ENCODE measurements at places on chromosomes 11 and 22. TPM values are rescaled to one million over a fixed set of nuclear protein-coding genes. Genes with fewer than 3 reads are reported as not detected.

The NCAPD3 gene
- total RNA-seq: 33.3 TPM

The MS4A15 gene
- total RNA-seq: not detected

The SULT4A1 gene
- not detected for total RNA-seq

The KDM4D gene
- total RNA-seq: 1.3 TPM

The ZBTB16 gene
- total RNA-seq: not detected

The MYH9 gene
- total RNA-seq: 98.5 TPM

GRCh38 chr11:119788096-119788883, 59.3 kb upstream of the NECTIN1 start:
- no peak overlapping the region for H3K4me3 ChIP-seq
- H3K4me1 ChIP-seq: no peaks in the 10 kb centered on the region
- no peak for DNase-seq
- no peaks in the 10 kb centered on the region for H3K36me3 ChIP-seq
- H3K27me3 ChIP-seq: peaks cover 6% of the 10 kb centered on the region

GRCh38 chr22:24315367-24315966, 44.8 kb downstream of the SPECC1L start:
- H3K27me3 ChIP-seq: no peaks in the 10 kb centered on the region
- H3K4me3 ChIP-seq: no peak overlapping the region
- peaks cover 18% of the 10 kb centered on the region for H3K4me1 ChIP-seq

GRCh38 chr22:23216461-23217170, 36.3 kb downstream of the BCR start:
- H3K4me3 ChIP-seq: peak overlapping the region; percentile 51
- H3K4me1 ChIP-seq: peaks cover 60% of the 10 kb centered on the region
- no peaks in the 10 kb centered on the region for H3K27me3 ChIP-seq
- peaks cover 1% of the 10 kb centered on the region for H3K36me3 ChIP-seq
- peak overlapping the region; percentile 73 for H3K27ac ChIP-seq

DNA sequence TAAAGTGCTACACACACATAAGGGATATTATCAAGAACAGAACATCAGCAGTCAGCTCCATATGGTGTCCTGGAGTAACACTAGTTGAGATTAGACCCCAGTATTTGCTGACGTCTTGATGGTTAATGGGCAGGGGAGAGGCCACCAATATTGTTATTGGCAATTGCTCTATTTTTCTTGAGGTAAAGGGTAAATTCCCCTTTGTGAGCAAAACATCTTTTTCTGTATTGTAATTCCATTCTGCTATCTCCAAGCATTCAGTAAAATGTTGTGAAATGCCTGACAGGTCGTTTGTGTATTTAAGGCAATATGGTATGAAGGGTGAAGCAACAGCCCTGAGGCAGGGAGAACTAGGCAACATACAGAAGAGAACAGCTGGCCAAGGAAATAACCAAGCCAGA, 21.9 kb downstream of the PC start:
- H3K4me1 ChIP-seq: peaks cover 29% of the 10 kb centered on the region
- DNase-seq: peak; percentile 50
- no peaks in the 10 kb centered on the region for H3K27me3 ChIP-seq
- no peak overlapping the region for H3K27ac ChIP-seq

DNA sequence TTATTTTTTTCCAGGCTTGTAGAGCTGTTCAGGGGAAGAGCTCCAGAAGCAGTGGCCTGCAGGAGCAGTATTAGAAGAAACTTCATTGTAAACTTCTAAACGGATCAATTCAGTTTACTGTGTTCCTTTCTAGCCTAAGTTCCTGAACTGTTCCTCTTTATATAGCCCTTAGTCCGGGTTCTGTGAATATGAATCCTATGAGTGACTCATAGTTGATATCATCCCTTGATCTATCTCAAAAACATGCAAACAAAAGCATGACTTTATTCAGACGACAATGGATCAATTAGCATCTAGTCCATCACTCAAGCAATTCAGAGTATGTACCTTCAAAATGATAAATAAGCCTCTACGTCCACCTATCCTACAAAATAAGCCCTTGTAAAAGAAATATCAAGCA, at the start of gene MMP12:
TSS of gene MMP12 (minus strand) at position 131 of the 400 bp plus-strand sequence. CDS start at position 86, 45 bp downstream.
- no peak within 1 kb of the TSS for H3K4me3 ChIP-seq
- DNase-seq: no peak
- no peak within 1 kb of the TSS for H3K27ac ChIP-seq
- no peaks in the 10 kb centered on the region for H3K36me3 ChIP-seq

GRCh38 chr22:23696326-23696851, 5.6 kb downstream of the RGL4 start:
- no peak overlapping the region for H3K4me3 ChIP-seq
- no peak overlapping the region for H3K27ac ChIP-seq
- DNase-seq: no peak
- H3K4me1 ChIP-seq: peaks cover 13% of the 10 kb centered on the region
- H3K27me3 ChIP-seq: no peaks in the 10 kb centered on the region

DNA sequence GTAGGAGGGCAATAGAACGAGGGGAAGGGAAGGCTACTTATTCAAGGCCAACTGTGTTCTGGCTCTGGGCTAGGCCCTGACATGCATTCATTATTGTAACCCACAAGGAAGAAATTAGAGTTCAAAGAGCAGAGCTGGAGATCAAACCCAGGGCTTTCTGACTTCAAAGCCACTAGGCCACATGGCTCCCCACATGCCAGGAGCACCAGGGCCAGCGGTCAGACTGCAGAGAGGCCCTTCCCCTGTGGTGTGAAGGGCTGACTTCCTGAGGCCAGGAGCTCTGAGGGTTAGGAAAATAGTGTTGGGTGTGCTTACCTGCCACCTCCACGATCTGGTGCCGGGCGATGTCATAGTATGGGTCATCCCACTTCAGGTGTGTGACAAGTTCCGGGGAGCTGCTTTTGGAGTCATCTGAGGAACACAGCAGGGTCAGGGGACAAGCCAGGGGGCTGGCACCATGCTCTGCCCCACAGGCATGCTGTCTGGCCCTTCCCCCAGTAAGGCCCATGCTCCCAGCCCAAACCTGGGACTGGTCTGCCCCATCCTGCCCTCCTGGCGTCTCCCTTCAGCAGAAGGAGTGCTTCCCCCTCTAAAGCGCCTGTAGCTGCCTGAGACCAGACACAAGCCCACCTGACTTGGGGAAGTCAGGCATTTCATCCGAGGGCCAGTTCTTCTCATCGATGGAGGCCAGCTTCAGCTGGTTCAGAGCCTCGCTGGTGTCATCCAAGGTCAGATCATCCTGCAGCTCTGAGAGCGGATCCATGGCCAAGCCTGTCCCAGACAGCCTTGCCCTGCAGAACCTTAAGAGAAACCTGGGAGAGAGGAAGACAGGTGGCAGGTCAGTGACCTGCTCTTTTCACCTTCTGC, 4.8 kb downstream of the ARHGAP1 start:
- DNase-seq: peak; percentile 71
- H3K4me3 ChIP-seq: no peak overlapping the region
- H3K27me3 ChIP-seq: no peaks in the 10 kb centered on the region
- H3K36me3 ChIP-seq: peaks cover 17% of the 10 kb centered on the region
- peak overlapping the region; percentile 60 for H3K27ac ChIP-seq

GRCh38 chr11:114322934-114323333, 26.7 kb downstream of the NNMT start:
- no peak overlapping the region for H3K4me3 ChIP-seq
- no peaks in the 10 kb centered on the region for H3K4me1 ChIP-seq
- DNase-seq: no peak
- peaks cover 73% of the 10 kb centered on the region for H3K27me3 ChIP-seq
- no peak overlapping the region for H3K27ac ChIP-seq

GRCh38 chr11:18314784-18315523, 7.0 kb downstream of the HPS5 start:
- no peaks in the 10 kb centered on the region for H3K27me3 ChIP-seq
- no peak overlapping the region for H3K4me3 ChIP-seq
- H3K4me1 ChIP-seq: peaks cover 31% of the 10 kb centered on the region
- DNase-seq: no peak
- 0 out of 2 replicates have a peak, but pooled peaks cover 2% of the 10 kb centered on the region for H3K36me3 ChIP-seq

GRCh38 chr11:65121447-65121864, 478 bp downstream of the FAU start:
- no peak for DNase-seq
- H3K27ac ChIP-seq: peak overlapping the region; percentile 76
- H3K27me3 ChIP-seq: no peaks in the 10 kb centered on the region
- H3K36me3 ChIP-seq: peaks cover 44% of the 10 kb centered on the region
- H3K4me3 ChIP-seq: peak overlapping the region; percentile 79

DNA sequence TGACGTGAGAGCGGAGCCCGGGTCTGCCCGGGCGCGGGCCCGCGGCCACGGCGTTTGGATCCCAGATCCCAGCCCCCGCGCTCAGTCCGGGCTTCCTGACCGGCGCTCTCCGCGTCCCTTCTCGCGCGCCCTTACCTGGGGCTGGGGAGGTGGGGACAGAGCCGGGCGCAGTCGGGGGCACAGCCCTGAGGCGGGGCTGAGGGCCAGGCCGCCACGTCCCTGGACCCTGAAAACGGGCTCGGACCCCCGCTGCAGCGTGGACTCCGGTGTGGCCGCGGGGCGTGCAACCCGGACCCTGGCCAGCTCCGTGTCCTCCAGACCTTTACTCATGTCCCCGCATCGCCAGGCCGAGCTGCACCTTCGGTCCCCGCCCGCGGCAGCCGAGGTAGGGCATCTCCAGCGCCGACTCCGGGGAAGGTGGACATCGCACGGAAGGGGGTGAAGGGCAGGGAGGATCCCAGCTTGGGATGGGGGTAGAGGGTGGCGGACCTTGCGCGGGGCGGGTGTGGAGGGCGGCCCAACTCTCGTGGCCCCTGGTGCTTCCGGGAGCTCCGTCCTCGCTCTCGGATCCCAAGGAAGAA, 9.9 kb upstream of the AIFM3 start:
- H3K27ac ChIP-seq: peak overlapping the region; percentile 56
- H3K4me3 ChIP-seq: peak overlapping the region; percentile 87
- H3K36me3 ChIP-seq: no peaks in the 10 kb centered on the region
- DNase-seq: no peak
- peaks cover 62% of the 10 kb centered on the region for H3K4me1 ChIP-seq

GRCh38 chr22:30426388-30427353, 1.1 kb downstream of the MTFP1 start:
- H3K4me3 ChIP-seq: peak overlapping the region; percentile 89
- DNase-seq: peak; percentile 70
- peak overlapping the region; percentile 70 for H3K27ac ChIP-seq
- H3K4me1 ChIP-seq: peaks cover 31% of the 10 kb centered on the region

DNA sequence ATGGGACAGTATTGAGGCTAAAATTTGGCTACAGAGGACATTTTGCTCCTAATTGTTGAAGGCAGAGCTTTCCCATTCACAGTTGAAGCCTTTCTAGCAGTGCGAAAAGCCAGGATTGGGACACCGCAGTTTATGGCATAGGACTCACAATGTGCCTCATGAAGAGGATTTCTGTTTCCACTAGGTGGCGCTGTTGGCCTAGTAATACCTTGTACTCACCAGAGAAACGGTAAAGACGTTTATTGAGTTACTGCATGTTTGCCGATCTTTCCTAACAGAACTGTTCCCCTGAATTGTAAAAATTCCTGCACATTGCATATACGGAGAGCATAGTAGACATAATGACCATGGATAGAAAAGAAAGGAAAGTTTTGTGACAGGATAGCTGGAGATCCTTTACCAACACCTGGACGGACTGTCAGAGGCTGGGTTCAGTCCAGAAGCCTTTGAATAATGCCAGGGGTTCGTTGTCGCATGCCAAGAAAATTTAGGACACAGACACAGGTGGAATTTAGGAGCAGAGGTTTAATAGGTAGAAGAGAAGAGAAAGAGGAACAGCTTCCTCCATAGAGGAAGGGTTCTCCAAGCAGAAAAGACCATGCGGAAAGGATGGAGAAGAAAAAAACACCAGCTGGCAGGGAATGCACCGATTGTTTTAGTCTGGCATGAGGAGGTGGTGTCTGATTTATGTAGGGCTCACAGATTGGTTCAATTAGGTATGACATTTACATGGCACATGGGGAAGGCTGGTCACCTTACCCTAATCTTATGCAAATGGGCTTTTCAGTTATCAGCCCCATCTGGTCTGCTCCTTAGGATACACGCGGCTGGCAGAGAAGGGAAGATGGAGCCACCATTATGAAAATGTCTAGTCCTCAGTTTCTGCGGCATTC, 10.8 kb upstream of the OR51D1 start:
- H3K36me3 ChIP-seq: no peaks in the 10 kb centered on the region
- DNase-seq: peak; percentile 45
- H3K4me3 ChIP-seq: no peak overlapping the region
- no peaks in the 10 kb centered on the region for H3K4me1 ChIP-seq
- no peak overlapping the region for H3K27ac ChIP-seq

DNA sequence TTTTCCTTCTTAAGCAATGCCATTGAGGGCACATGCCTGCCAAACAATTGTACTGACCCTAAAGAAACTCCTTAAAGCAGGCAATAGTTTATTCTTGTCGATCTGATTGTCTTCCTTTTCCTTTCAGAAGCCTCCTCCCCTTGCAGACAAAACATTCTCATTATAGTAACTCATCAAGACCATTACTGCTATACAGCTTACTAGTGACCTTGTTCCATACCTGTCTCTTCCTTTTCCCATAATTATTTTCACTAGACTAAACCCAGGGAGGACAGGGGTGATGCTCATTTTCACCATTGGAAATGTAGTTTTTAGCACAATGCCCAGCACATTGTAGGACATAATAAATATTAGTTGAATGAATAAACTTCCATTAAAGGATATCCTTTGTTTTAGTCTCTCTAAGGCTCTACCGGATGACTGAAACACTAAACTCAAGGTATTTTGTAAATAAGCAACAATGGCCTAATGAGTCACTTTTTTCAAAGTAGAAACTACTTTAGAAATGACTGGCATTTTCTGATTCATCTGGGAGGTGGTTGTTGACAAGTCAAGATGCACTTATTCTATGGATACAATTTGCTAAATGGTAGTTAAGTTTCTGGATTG, 9.3 kb upstream of the MSANTD4 start:
- H3K27ac ChIP-seq: no peak overlapping the region
- H3K4me3 ChIP-seq: no peak overlapping the region
- H3K4me1 ChIP-seq: no peaks in the 10 kb centered on the region
- H3K36me3 ChIP-seq: no peaks in the 10 kb centered on the region
- H3K27me3 ChIP-seq: no peaks in the 10 kb centered on the region

DNA sequence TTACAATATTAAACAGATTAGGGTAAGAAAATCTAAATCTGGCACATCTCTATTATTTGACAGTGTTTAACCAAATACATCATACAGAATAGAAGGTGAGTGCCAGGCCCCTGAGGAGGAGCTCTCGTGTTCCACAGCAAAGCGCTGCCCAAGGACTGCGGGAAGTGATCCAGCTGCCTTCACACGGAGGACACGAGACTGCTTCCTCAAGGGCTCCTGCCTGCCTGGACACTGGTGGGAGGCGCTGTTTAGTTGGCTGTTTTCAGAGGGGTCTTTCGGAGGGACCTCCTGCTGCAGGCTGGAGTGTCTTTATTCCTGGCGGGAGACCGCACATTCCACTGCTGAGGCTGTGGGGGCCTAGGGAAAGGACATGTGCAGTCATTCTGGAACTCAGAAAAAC, 71.1 kb downstream of the NCAPD3 start:
- H3K36me3 ChIP-seq: peaks cover 40% of the 10 kb centered on the region
- no peak for DNase-seq
- H3K27ac ChIP-seq: no peak overlapping the region
- H3K4me3 ChIP-seq: no peak overlapping the region
